Nucleus accumbens (tissue), 56 donors: ENCODE measurements at places on chromosomes 1 and 21.

- no peak for DNase-seq
These were observed 14.7 kb upstream of the SLC19A1 start for GRCh38 chr21:45556645-45557615.

GRCh38 chr1:209749670-209750323 lies 6.1 kb upstream of the TRAF3IP3 start:
- DNase-seq, result no peak

GRCh38 chr1:2466958-2467554 lies 9.0 kb upstream of the PLCH2 start:
- DNase-seq, result no peak

GRCh38 chr1:245365095-245366020 lies 210.6 kb downstream of the KIF26B start:
- DNase-seq, result no peak

GRCh38 chr1:114316204-114316603 lies 162.5 kb upstream of the SYT6 start:
- DNase-seq, result no peak

DNA sequence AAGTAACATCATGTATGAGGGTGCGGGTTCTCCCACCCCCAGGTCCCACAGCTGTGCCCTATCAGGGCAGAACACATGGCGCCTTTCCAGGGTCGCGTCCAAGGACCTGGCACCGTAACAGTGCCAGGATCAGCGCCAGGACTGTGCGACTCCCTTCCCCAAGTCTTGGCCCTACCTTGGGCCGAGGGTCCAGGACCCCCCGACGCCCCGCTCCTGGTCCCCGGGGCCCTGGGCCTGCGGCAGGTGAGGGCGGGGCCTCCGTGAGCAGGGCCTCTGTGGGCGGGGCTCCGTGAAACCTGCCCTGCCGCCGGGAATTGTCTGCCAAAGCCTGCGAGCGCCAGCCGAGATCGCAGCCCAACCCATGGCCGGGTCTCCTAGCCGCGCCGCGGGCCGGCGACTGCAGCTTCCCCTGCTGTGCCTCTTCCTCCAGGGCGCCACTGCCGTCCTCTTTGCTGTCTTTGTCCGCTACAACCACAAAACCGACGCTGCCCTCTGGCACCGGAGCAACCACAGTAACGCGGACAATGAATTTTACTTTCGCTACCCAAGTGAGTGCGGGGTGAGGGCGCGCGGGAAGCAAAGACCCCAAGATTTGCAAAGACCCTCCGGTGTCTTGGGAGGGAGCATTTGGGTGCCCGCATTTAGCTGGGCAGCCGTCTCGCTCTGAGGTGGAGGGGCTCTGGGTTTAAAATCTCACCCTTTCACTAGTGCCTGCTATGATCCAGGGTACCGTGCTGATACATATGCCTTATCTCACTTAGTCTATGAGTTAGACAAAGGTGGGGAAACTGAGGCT lies at the start of gene RHBG:
Gene RHBG, plus strand, starts transcription at position 323 of the 796 bp plus-strand sequence. Its CDS starts 39 bp downstream, at position 362.
- DNase-seq, result no peak

GRCh38 chr1:173408886-173409285 lies 68.2 kb upstream of the PRDX6 start:
- DNase-seq, result no peak

GRCh38 chr1:71638081-71638766 lies 557.4 kb upstream of the ZRANB2 start:
- no peak for DNase-seq

GRCh38 chr1:81809808-81810207 lies 9.1 kb downstream of the ADGRL2 start:
- DNase-seq, result no peak

- no peak for DNase-seq
These were observed 3.4 kb downstream of the ATP1A2 start for GRCh38 chr1:160118928-160119327.

DNA sequence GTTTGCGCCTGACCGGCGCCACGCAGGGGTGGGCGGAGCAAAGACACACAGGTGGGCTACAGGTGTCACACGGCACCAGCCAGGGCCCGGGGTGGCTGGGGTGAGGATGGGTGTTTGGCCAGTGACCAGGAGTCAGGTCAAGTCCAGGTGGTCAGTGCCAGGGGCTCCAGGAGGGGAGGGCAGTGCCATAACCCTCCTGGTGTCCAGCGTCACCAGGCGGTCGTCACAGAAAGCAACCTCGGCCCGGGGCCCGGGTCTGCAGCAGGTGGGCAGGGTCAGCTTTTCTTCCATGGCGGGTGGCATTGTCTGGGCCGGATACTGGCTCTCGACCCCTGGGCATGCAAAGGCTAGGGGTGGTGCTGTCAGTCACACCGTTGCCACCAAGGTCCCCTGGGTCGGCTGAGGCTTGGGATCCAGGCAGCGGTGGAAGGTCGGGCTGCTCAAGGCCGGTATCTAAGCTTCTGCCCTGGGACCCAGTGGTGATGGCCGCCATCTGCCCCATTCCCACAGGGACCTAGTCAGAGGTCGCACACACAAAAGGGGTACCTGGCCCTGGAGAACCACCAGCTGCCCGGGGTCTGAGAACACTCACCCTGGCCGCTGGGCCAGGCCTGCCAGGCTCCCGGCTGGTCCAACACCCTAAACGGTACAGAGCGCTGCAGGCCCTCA lies 1.8 kb downstream of the FNDC10 start:
- DNase-seq, result no peak

DNA sequence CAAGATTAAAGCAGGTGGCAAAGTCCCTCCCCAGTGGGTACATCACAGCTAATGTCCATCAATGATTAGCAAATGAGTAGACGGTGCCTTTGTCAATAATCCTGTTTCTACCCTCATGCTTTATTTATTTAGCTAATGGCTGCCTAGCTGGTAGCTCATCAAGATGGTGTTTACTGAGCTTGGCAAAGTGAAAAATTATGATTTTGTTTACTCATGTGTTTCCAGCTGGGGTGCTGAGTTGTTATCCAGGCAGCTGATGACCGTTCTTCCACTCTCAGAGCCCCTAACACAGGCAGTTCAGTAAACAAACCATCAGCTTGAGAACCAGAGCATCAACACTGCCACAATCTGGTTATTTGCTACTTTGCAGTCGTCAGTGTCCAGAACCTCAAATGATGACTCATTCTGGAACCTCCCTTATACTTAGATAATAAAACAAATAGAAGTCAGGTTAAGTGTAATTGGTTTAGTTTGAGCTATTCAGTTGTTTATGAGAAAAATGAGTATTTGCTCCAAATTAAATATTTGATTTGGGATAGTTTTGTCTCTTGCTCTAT lies 163.9 kb downstream of the ST6GALNAC5 start:
- no peak for DNase-seq

DNA sequence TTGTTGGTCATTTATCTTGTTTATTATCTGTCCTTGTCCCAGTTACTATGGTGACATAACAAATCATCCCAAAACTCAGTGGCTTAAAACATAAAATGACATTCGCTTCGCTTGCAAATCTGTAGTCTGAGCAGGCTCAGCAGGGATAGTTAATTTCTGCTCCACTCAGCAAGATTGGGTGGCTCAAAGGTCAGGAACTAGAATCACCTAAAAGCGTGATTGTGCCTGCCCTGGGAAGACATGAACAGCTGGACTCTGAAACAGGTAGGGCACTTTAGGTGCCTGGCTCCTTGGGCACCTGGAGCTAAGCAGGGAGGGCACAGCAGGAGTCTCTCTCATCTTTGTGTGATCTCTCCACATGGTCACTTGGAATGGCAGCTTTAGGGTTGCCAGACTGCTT lies 14.7 kb upstream of the TRAF3IP3 start:
- DNase-seq, result no peak

- DNase-seq, result no peak
These were observed 178.1 kb upstream of the RUNX1 start for GRCh38 chr21:35226968-35227744.

- no peak for DNase-seq
These were observed 18.8 kb upstream of the CASZ1 start for GRCh38 chr1:10814976-10815857.

DNA sequence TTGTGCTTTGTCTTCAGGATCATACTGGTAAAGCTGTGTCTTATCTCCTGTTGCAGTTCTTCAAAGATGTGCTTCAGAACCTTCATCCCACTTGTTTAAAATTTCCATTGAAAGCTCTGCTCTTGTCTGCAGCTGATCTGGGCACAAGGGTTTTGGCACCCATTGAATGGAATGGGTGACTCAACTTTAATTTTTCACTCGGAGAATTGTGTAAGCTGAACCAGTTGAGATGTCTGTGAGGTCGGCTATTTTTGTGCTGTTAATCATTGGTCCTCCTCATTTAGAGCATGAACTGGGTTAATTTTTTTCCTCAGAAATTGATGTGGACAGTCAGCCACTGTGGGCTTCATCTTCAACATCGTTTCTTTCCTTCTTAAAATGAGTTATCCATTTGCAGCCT lies 252.1 kb downstream of the TM2D1 start:
- no peak for DNase-seq

DNA sequence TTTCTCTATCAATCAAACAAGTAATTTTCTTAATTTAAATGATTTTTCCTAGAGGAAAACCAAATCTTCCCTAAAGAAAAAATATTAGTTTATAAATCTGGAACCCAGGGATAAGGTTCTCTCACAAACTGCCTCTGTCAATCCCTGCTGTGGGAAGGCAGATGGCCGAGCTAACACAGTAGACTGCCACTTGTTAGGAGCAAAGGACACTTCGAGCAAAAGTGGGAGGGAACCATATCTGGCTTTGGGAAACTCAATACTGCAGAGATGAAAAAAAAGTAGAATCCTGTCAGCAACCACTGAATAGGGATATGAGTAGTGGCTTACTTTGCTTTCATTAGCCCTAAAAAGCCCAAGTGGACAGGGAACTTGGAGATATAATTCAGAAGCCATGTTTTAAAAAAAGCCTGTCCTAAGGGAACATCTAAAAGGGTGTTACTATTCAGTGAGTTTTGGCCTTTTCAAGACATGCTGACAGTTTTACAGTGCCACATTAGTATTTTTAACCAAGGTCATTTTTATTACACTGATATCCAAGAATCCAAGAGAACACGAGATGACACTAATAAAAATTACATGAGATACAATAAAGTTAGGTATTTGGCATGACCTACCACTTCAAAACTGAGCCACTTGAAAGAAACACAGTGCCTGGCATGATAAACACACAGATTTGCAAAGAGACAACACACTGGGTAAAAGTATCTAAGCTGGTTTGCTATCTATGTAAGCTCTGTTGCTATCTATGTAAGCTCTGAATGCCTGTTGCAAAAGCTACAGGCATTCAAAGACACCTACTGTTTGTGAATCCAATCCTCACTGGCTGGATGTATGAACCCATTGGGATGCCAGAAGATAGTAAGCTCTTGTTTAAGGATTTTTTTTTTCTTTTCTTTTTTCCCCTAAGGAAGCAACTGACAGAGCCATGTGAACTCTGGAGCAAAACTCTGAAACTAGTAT lies 21.4 kb downstream of the TEX38 start:
- DNase-seq, result no peak

DNA sequence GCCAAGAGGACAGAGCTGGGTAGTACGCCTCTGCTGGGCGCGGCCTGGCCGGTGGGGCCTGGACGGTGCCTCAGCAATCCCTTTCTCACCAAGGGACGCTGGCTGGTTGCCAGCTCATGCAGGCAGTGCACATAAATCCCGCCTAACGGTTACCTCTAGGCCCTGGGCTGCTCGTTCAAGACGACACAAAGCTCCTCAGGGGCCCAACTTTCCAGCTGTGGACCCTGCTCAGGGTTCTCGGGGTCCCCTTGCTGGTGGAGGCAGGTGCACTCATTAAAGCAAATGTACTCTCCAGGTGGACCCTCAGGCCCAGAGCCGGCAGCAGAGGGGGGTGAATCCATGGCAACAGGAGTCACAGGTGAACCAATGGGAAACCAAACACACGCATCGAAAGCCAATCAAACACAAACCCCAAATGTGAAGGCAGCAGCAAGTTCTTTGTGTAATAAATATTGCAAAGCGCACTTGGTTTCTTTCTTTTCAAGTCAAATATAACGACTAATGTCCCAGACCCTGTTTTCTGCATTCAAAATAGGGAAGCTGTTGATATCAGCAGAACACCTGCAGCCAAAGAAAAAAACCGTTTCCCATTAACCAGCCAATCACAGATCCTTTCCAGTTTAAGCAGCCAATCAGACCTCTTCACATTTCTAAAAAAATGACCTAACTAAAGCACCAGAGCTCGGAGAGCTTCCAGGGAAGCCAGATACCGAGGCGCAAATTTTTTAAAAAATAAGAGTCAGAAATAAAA lies 26.1 kb upstream of the CLSTN1 start:
- no peak for DNase-seq

DNA sequence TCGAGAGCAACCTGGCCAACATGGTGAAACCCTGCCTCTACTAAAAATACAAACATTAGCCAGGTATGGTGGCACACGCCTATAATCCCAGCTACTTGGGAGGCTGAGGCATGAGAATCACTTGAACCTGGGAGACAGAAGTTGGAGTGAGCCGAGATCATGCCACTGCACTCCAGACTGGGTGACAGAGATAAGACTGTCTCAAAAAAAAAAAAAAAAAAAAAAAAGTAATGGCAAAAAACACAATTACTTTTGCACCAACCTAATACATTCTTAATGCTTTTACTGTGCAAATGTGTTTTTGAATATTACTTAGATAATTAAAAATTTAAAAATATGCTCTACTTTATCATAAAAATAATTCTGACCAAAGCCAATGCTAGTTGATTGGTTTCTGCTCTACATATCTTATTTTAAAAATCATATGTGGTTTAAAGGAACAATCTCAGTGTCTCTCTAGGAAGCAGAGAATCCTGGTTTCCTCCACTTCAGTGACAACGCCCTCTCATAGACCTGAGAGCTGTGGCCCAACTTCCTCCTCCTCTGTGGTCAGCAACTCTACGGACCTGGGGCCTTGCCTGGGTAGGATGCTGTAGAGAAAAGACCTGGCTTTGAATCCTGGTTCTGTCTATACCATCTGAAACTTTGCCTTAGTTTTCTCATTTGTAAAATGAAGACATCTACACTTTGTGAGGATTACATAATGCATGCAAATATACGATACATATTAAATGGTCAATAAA lies 64.7 kb downstream of the TGFBR3 start:
- no peak for DNase-seq

GRCh38 chr1:59141267-59141863 lies 155.5 kb upstream of the FGGY start:
- DNase-seq, result no peak

- no peak for DNase-seq
These were observed 6.2 kb downstream of the COL18A1 start for GRCh38 chr21:45410865-45411809.

DNA sequence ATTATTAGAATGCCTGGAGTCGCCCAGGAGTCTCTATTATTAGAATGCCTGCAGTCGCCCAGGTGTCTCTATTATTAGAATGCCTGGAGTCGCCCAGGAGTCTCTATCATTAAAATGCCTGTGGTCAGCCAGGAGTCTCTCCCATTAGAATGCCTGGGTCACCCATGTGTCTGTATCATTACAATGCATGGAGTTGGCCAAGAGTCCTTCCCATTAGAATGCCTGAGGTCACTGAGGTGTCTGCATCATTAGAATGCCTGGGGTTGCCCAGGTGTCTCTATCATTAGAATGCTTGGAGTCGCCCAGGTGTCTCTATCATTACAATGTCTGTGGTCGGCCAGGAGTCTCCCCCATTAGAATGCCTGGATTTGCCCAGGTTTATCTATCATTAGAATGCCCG lies 66.9 kb downstream of the RNF187 start:
- no peak for DNase-seq

DNA sequence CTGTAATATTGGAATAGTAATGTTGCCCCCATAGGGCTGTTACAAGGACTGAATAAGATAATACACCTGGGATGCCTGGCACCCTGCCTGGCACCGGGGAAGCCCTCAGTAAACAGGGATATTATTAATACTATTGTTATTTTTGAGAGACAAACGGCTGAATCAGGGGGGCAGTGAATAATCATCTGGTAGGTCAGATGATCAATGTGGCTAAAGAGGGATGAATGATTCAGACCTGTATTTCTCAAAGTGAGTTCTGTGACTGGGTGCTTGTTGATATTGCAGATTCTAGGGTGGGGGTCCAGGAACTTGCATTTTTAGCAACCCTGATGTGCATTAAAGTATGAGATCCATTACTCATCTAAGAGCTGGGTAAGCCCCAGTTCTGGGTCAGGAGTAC lies 46.2 kb upstream of the BCL10 start:
- no peak for DNase-seq
